Hematopoietic multipotent progenitor cell treated with erythropoietin and hydrocortisone succinate and interleukin-3 and kit ligand, for 17 days (in vitro differentiated cells): ENCODE measurements at places on chromosomes 2 and 18.

DNA sequence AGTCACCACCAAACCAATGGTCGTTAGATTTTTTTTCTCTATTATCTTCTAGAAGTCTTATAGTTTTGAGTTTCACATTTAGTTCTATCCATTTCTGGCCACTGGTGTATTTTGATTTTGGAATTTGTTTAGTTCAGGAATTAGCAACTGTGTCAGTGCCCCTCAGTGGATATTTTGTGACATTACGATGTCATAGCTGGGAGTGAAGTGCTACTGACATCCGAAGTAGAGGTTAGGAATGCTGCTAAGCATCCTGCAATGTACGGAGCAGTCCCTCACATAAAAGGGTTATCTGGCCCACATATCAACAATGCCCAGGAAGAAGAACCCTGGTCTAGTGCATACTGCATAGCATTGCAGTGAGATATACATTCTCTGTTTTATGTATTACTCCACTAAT lies 157.4 kb upstream of the RGPD4 start:
- no peak for DNase-seq

DNA sequence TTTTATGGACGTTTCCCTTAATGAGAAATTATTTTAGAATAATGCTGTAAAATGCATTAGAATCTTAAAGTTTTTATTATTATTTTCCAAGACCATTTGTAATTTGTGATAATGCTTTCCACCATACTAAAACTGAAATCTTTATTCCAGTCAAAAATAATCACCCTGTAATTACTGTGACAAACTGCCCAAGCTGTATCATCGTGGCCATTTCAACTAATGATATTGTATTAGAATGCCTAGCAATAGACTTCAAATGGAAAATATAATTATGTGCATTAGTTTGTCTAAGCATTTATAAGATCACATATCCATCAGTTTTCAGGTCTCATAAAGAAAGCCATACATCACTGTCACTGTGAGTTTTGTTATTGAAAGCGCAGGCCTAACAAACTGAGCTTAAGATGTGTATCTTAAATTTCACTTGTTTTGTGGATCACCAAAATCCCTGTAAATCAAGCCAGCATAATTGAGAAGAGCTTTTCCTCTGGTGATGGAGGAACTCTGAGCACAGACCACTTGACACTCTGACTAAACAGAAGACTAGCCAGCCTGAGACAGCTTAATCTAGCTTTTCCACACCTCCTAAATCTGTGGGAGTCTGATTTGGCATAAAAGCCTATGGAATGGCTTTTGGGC lies 1312.2 kb upstream of the ACVR2A start:
- no peak for DNase-seq

- no peak for DNase-seq
Observed at GRCh38 chr2:122980671-122981070, 1044.4 kb upstream of the CNTNAP5 start.

DNA sequence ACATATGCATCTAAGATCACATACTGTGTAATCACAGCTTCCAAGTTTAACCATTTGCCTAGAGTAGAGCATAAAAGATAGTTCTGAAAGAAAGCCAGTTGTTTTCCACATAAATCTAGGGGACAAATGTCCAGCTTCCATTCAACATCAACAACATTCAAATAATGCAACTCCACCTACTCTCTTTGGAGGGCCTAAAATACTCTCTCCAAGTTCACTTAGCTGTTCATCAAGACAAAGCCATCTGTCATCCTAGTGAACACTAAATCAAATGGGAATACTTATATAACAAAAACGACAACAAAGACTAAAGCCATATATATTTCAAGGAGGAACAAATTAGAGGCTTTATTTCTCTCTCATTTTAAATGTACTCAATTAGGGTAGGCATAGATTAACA lies 221.5 kb upstream of the CDH2 start:
- DNase-seq = no peak

DNA sequence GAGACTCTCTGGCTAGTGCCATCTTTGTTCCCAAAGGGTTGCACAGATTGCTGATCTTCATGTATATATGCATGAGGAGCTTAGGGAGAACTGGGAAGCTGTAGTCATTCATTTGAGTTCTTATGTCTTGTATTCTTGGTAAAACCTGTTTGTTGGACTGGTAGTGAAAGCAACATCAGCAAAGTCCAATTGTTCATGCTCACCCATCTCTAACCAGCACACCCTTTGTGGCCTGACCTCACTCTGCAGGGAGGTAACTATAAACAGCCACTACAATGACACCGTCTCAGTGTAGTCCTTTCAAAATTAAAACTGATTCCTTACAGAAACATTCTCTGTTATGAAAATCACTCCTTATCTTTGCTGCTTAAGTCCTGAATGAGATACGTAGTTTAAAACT lies 13.9 kb upstream of the LMAN1 start:
- DNase-seq = no peak
